ENCODE measurements at places on chromosomes 3 and 15.

GRCh38 chr3:15331072-15331605, 1.2 kb downstream of the SH3BP5 start:
- no peak for DNase-seq

- no peak for DNase-seq
These were observed 116.6 kb upstream of the PRR20G start for GRCh38 chr3:127404221-127405009.

DNA sequence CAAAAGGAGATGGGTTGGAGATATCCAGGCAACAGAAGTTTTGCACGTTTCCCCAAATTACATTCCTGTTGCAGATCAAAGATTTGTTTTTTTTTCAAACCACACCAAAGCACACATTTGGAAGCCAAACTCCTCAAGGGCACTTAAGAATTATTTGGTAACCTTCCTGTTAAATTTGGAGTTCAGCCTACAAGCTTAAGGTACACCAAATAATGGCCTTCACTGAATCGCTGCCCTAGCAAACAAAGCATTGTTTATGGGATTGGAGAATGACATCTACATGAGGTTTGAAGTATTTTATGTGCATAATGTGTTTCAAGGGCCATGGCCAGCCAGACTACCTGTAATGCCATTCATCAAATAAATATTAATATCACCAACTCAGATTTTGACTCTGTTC, 357.9 kb downstream of the RORA start:
- no peak for DNase-seq

GRCh38 chr3:38707730-38708129, 58.2 kb upstream of the SCN5A start:
- peak; percentile 44 for DNase-seq

DNA sequence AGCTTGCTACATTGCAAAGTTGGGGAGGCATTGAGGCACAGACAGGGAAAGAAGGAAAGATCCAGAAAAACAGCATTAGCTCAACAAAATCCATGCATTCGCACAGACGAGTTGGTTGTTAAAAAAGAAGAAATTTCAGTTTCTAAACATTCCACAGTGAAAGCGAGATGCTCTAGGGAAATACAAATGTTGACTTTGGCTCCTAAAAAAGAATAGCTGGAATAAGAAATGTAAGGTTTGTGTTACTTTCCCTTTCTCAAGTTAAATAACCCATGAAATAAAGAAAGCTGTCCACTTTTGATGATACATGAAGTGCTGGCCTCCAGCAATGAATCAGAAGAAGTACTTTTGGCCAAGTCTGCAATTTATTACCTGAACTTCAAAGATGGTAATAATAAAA, 465.1 kb downstream of the ERC2 start:
- no peak for DNase-seq

DNA sequence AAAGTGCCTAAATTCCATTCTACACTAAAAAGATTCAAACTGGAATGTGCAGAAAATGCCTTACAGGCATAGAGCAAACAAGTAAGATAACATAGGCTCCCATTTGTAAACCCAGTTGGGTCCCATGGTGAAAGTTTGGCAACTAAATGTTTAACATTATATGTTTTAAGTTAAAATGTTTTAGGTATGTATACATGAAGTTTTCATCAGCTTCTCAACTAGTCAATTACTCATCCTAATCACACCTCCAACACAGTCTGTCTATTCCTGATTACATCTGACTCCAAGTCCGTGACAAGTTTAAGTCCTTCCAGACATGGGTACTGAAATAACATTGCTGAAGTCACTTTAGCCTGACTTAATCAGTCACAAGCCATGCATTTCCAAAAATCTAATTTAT, 25.0 kb downstream of the MYLK start:
- DNase-seq: no peak

GRCh38 chr15:83612226-83612625, 41.7 kb upstream of the ADAMTSL3 start:
- DNase-seq: no peak

GRCh38 chr3:124333931-124334640, 342.2 kb upstream of the ROPN1 start:
- no peak for DNase-seq

DNA sequence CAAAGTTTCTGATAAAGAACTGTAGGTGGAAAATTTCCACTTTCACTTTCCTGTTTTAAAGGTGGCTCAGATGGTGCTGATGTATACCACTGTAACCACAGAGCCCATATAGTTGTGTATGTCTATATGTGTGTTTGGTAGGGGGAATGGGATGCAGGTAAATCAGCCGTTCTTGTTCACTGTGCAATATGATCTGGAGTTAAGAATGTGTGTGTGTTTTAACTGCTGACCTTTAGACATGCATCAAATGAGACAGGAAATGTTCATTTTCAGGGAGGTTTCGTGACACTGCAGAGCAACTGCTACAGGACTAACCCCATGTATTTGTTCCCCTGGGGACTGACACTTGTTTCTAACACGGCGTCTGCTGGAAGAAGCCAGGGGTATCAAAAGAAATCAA, 180.5 kb downstream of the TAFA4 start:
- no peak for DNase-seq

- DNase-seq: peak; percentile 33
These were observed 10.5 kb downstream of the SEMA4B start for GRCh38 chr15:90211440-90212143.

DNA sequence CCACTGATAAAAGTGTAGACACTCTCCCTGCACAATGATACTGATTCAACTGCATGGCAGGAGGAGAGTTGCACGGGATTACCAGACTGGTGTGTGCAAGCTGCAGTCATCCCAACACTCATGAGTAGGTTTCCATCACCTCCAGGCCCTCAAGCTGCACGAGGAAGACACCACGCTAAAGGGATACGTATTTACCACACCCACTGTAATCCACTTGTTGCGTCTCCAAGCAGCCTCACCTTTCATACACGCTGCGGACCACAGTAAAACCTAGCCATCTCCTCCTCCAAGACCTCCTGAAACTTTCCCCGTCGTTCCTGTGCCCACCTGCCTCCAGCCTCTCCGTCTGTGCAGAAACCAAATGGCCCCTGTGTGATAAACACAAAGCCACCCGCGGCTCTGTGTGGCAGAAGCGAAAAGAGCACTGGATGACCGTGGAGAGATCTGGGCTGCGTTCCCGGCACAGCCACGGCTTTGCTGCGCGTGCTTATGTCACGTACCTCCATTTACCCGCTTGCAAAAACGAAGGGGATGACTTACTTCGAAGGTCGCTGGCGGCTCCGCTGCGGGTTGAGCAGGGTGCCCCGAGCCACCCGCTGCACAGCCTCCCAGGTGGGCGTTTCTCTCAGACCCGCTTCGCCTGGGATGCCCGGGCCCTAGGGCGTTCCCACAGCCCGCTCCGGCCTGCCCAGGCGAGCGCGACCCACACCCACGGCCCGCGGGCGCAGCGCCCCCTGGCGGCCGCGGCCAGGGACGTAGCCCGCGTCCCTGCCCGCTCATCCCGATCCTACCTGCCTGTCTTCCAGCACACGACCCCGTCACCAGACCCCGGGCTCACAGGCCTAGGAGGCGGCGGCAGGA, 643 bp downstream of the ABCC5 start:
- peak; percentile 76 for DNase-seq

DNA sequence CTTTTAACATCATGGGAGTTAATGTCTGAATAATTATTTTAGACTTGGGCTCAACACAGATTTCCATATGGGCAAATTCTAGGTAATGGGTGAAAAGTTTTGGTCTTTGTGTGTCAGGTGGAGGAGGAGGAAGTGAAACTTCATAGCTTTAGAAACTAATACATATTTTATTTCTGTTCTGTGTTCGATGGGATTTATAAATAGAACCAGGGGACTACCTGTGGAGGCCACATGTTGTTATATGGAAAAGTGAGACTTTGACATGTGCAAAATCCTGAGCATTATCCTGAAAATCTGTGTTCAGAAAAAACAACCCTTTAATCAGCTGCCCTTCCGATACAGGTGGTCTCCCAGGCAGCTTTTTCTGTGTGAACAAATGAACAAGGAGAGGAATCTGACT, 209.5 kb downstream of the SOX2 start:
- DNase-seq: no peak

GRCh38 chr3:126377211-126377610, 17.5 kb upstream of the CFAP100 start:
- DNase-seq: no peak

Measured in hematopoietic multipotent progenitor cell treated with erythropoietin and hydrocortisone succinate and interleukin-3 and kit ligand, for 4 days (in vitro differentiated cells).